Muscle of arm (tissue), 14 donors: ENCODE measurements at places on chromosomes 5 and 9. TPM values are rescaled to one million over a fixed set of nuclear protein-coding genes. Genes with fewer than 3 reads are reported as not detected.

DNA sequence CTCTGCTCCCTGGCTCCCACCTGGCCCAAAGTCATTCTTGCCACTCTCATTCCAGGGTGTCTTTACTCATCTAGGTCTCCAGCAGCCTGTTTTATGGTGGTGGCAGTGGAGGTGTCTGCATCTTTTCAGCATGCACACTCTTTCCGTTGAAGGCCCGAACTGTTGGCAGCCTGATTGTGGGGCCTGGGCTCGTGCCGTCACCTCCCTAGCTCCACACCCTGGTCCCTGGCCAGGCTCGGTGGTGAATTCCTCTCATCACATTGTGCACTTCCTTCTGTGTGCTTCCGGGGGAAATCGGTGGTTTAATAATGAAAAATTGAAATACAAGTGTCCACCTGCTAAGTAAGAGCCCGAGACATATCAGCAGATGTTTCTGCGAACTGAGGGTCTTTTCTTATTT lies 214.3 kb downstream of the TRIO start:
- no peak for DNase-seq

DNA sequence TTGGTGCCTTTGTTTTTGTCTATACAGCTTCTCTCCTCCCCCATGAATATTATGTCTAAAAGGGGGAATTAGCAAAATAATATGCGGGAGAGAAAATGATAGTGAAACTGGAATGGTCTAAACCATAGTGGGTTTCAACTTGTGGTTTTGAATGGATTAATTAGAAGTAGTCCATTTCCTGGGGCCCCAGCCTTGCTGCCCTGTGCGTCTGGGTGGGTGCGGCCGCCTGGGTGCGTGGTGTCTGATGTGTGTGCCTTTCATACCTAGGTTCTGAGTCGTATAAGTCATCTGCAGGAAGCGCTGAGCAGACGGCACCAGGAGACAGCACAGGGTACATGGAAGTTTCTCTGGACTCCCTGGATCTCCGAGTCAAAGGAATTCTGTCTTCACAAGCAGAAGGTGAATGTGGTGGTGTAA lies 120.0 kb upstream of the CACNA1B start:
- DNase-seq: no peak

DNA sequence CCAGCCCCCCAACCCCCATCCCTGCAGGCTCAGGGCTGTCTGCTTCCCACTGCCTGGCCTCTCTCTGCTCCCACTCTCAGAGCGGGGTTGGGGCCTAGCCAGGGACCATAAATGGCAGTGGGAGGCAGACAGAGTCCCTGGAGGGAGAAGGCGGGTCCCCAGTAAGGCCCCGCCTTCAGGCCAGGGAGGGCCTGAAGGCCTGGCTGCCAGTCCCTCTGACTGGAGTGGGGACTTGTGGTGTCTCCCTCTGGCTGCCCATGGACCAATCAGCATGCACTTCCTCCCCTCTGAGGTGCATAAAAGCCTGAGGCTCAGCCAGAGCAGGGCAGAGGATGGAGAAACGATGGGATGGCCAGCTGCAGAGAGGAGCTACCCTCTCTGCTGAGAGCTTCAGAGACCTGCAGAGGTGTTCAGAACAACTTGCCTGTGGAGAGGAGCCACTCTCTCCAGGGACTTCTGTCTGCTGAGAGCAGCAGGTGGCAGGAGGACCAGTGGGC lies 2.7 kb upstream of the BTNL9 start:
- no peak for DNase-seq

DNA sequence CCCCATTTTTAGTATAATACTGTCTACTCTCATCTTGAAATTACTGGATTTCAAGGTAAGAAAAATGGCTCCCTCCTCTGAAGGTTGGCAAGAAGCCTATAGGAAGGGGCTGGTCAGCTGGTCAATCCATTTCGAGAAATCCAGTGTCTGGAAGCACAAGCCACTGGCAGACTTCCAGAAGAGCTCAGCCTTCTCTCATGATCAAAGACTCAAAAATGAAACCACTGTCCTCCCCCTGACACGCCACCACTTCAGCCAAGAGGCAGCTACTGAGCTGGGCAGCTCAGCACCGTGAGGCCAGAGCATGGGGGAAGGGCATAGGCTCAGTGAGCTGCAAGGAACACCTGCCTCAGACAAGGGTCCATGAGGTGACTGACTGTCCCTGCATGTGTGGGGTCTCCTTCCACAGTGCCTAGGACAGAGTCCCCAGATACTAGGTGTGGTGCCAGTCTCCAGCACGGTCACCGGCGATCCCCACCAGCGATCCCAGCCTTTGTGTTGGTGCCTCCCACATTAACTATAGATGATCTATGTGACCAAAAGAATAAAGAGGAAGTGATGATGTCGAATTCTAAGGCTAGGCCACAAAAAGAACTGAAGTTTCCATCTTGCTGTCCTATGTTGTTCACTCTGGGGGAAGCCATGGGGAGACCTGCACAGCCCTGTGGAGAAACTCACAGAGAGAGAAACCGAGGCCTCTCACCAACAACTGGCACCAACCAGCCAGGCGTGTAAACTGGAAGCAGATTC lies 100.1 kb upstream of the LRRTM2 start:
- peak; percentile 58 for DNase-seq

DNA sequence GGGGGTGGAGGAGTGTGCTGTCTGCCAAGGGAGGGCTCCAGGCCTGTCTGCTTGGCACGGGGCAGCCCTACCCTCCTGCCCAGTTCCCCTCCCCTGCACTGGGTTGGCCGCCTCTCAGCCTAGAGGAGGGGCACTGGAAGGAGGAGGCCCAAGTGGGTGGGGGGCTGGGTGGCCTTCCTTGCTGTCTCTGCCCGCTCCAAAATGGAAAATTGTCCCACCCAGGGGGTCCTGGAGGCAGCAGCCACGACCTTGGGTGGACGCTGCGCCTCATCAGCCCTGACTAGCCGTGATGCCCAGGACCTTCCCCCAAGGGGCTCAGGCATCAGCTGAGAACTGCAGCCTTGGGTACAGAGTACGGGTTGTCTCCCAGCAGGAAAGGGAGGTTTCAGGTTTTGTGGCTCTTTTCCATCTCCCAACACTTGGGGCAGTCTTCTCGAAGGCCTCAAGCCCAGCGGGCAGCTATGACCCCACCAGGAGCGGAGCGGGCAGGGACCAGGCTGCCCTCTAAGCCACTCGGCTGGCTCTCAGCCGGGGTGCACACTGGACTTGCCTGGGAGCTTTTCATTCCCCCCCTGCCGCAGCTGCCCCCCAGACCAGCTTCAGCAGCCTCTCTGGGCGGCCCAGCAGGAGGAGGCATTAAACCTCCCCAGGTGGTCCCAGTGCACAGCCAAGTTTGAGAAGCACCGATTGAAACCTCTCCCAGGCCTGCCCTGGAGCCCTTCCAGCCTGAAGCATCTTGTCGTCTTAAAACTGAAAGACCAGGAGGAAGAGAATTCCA lies 20.6 kb downstream of the NTNG2 start:
- no peak for DNase-seq

DNA sequence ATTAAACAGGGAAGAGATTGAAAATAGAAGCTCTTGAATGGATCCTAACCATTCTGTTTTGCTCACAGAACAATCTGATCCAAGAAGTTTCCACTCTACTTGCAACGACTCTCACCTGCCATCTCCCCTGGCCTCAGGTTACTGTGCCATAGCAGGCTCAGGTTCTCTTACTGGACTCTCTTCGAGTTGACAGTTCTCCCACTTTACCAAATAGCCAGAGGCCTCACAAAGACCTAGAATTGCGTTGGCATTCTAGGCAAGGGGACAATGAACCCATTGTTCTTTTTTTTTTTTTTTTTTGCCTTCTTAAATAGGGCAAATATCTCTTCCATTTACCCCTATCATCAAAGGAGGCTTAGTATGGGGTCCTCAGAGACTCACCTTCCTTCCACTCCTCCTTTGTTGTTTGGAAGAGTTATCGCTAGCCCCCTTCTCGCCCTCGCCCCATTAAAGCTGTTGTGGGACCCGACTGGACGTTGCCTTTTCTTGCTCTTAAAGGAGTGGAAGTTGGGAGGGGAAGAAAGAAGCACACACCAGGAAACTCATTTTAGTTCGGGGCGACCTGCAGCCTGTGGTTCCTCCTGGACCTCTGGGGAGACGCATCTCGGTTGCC lies 688 bp upstream of the PLPPR1 start:
- no peak for DNase-seq

- DNase-seq: no peak
These were observed 35.8 kb upstream of the SPRY4 start for GRCh38 chr5:142360607-142361120.

DNA sequence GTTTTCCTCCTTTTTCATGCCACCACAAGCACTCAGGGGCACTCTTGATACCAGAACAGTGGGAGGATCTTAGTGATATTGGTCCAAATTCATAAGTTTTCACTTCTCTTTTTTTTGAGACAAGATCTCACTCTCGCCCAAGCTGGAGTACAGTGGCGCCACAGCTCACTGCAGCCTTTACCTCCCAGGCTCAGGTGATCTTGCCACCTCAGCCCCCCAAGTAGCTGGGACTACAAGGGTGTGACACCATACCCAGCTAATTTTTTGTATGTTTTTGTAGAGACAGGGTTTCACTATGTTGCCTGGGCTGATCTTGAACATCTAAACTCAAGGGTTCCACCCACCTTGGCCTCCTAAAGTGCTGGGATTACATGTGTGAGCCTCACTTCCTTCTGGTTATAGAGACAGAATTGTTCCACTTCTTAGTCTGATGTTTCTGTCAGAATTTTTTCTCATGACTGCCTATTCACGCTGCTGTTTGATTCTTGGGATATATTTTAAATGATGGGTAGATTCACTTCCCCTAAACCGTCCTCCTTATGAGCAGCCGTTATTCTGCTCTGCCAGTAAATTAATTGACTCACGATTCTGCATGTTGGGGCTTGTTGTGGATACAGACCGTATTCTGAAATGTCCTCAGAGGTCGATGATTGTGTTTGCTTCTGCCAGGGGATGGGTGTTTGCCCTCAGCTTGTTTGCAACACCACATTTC lies 30.8 kb downstream of the MTAP start:
- DNase-seq: no peak

GRCh38 chr5:144042156-144042555 lies 128.3 kb downstream of the YIPF5 start:
- DNase-seq: no peak

GRCh38 chr5:18968966-18969365 lies 1019.0 kb downstream of the CDH18 start:
- no peak for DNase-seq

GRCh38 chr5:116814626-116815385 lies 240.2 kb upstream of the SEMA6A start:
- DNase-seq: no peak

DNA sequence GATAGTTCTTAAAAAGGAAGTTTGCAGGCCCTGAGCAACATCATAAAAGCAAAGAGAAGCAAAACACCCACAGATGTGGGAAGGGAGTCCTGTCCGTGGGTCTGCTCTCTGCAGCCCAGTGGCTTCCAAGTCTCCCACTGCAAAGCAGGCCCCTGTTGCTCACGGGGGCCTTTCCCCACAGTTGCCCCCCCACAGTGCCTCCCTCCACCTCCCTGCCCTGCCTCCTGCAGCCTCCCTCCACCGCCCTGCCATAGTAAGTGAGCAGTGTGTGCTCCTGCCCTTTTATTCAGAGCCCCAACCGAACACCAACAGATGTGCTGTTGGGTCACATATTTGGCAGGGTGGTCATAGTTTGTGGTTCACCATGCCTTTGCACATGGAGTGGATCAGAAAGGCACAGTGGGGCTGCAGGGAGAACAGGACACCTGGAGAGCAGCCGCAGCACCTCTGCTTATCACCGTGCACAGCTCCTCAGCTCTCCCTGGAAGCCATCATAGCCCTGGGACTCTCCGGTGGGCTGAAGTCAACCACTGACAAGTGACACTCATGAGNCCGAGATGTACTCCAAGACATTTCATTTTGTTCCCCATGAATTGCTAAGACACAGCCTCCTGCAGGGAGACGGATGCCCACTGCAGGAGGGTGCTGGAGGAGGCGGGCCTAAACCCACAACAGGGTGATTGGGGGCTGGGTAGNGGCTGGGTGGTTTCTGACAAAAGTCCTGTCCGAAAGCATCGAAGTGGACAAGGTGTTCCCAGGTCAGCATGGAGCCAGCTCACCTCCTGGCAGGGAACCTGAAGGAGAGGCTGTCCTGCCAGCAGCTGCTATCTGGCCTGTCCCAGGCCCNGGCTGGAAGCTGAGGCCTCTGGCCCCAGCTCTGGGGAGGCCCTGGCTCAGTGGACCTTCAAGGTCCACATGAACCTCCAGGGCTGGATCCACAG lies 278.9 kb downstream of the GADD45G start:
- no peak for DNase-seq

DNA sequence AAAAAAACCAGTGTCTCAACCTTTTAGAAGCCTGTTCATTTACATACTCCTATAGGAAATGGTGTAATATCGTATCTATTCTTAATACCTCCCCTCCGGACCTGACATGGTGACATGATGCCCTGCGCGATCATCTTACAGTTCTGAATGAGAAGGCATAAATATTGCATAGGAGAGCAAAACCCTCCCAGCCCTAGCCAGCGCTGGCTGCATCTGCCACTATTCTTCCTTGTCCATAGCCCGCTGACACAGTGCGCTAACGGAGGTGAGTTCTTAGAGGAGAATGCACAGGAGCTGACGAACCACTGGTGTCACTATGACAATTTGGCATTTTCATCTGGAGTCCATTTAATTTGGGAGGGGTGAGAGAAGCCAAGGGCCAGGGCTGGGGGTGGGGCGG lies 290.1 kb downstream of the EFNA5 start:
- DNase-seq: no peak

GRCh38 chr9:121206516-121207370 lies 5.1 kb upstream of the RAB14 start:
- no peak for DNase-seq

The CWC27 gene
- 28.0 TPM for polyA plus RNA-seq

The PFN3 gene
- not detected for polyA plus RNA-seq

The TPPP gene
- 6.8 TPM for polyA plus RNA-seq

The SEMA4D gene
- 23.6 TPM for polyA plus RNA-seq

The ARL15 gene
- 32.9 TPM for polyA plus RNA-seq

The FST gene
- 29.1 TPM for polyA plus RNA-seq

The ABL1 gene
- 66.2 TPM for polyA plus RNA-seq

The MARCOL gene
- polyA plus RNA-seq: not detected

The ADAMTS6 gene
- 2.0 TPM for polyA plus RNA-seq

The SURF2 gene
- not detected for polyA plus RNA-seq

The CCDC171 gene
- 5.0 TPM for polyA plus RNA-seq

The MED22 gene
- 21.7 TPM for polyA plus RNA-seq

The TOPORS gene
- polyA plus RNA-seq: 19.8 TPM

The CDH6 gene
- polyA plus RNA-seq: 3.7 TPM

The CDC20B gene
- polyA plus RNA-seq: 0.13 TPM

The TAF11L12 gene
- not detected for polyA plus RNA-seq
